ENCODE measurements at places on chromosomes 4 and X.

GRCh38 chr4:100826808-100827548, 309.2 kb upstream of the EMCN start:
- DNase-seq = no peak

GRCh38 chr4:64062991-64063390, 346.3 kb downstream of the TECRL start:
- no peak for DNase-seq

DNA sequence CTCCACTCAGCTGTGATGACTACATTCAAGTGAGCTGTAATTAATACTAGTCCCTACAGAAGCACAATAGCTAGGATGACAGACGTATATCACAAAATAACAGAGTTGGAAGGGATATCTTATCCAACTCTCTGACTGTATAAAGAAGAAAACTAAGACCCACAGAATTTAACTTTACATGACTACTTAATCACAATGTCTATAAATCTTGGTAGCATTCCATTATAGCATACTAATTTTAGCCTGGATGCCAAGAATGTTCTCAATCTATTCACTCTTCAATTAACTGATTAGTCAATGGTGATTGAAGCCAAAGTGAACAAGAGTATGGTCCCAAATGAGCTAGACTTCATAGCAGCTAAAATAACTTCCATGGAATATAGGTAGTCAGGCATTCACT, 31.2 kb downstream of the RPS6KA6 start:
- DNase-seq = no peak

DNA sequence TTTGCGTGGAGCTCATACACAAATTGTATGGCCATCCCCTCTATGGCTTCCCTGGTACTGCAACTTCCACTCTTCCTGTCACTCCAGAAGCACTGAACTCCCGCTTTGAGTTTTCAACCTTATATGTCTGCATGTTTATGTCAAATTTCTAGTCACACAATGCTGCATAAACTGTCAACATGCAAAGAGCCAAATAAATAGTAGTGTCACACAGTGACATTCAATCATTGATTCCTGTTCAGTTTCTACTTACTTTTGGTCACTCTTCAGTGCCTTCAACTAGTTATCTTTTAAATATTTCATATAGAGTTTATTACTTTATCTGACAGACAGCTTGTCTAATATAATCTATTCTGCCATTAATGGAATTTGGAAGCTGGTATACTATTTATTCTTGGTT, 149.3 kb downstream of the SPANXN1 start:
- no peak for DNase-seq

GRCh38 chr4:185463541-185463940, 8.0 kb downstream of the CCDC110 start:
- no peak for DNase-seq

DNA sequence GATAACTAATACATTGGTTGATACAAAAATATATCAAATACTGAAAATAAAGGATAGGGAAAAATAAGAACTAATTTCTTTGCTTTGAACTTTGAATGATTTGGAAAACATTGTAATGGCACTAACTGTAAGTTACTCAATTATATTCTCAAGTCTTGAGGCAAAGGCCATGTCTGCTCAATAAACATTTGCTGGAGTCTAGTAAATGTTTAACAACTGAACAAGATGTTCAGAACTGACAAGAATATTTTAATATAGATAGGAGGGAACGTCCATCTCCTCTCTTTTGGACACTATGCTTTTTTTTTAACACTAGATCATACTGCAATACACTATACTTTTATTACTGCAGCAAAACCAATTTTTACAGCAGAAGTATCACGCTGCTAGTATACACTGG, 76.2 kb downstream of the PRSS12 start:
- DNase-seq = no peak

DNA sequence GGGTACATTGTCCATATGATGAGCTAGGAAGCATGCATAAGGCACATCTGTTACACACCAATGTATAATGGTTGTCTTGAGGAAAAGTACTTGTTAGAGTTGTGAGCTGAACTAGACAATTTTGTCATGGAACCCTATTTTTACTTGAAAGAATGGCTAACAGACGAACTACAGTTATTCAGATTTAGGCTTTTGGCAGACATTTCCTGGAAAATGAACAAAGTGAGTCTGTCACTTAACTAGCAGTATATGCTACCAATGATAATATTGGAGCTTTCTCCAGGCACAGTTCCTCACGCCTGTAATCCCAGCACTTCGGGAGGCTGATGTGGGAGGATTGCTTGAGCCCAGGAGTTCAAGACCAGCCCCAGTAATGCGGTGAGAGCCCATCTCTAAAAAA, 61.9 kb upstream of the SLC25A43 start:
- no peak for DNase-seq

DNA sequence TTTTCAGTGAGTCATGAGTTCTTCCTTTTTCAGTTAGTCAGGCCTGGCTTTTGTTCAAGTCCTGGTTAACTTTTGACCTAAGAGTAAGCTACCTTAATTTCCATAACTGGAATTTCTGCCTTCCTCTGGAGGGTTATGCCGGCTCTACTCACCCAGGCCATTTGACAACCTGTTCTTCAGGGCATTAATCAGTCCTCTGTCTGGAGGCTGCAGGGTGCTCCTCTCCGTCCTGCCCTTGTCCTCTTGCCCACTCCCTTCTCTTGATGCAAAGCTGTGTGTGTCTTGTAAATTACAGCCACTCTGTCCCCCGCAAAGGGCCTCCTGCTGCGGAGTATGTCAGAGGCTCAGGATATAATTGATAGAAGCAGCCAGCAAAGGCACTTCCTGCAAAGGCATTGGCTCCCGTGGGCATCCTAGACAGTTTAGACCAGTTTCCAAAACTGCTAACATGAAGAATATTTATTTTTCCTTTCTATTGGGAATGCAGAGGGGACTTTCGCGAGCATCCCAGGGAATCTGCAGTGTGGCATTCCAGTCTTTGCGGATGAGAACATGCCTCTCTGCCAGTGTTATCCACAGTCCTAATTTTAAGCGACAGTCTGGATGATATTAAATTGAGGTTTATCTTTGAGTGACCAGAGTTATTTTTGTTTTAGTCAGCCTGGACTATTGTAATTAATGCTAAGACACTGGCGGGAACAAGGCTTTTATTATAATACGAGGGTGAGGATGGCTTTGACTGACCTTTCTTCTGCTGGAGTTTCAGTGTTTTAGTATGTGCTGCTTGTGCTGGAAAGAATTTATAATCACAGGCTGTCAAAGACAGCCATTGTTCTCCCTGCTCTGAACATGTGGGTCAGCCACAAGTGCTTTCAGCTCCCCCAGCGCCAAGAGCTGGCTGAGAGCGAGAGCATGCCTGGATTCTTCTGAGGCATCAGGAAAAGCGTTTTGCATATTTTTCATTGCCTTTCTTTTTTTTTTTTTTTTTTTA, 74.2 kb downstream of the LIMCH1 start:
- peak; percentile 61 for DNase-seq
